ENCODE measurements at places on chromosomes 1 and 21. TPM values are rescaled to one million over a fixed set of nuclear protein-coding genes. Genes with fewer than 3 reads are reported as not detected.
A peak's percentile ranks its signal among the peaks of the same experiment; 100 is the strongest.

The OR10J1 gene
- not detected for total RNA-seq

The SYCP1 gene
- not detected for total RNA-seq

GRCh38 chr1:231751415-231751814 lies 124.8 kb downstream of the DISC1 start:
- H3K27me3 ChIP-seq, result no peaks in the 10 kb centered on the region
- H3K4me1 ChIP-seq, result no peaks in the 10 kb centered on the region
- H3K4me3 ChIP-seq, result no peak overlapping the region
- peaks cover 25% of the 10 kb centered on the region for H3K36me3 ChIP-seq

- H3K4me1 ChIP-seq, result no peaks in the 10 kb centered on the region
- H3K36me3 ChIP-seq, result no peaks in the 10 kb centered on the region
- H3K27me3 ChIP-seq, result no peaks in the 10 kb centered on the region
- DNase-seq, result no peak
- no peak overlapping the region for H3K27ac ChIP-seq
- H3K4me3 ChIP-seq, result no peak overlapping the region
These were observed 9.0 kb upstream of the GPR153 start for GRCh38 chr1:6269720-6270400.

DNA sequence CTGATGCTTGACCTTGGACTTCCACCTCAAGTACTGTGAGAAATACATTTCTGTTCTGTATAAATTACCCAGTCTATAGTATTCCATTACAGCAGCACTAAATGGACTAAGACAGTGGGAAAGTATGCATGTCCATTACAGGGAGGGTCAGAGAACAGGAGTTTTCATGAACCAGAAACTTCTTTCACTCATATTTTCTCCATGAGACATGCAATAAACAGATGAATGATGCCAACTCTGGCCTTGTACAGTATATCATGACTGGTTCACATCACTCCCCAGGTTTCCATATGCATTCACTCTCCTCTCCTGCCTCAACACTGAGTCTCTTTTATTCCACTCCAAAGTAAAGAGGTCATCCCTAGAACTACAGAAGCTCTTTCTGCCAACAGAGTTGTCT lies 4.5 kb upstream of the IFI16 start:
- H3K27ac ChIP-seq, result peak overlapping the region; percentile 69
- DNase-seq, result no peak
- no peaks in the 10 kb centered on the region for H3K27me3 ChIP-seq
- H3K36me3 ChIP-seq, result peaks cover 17% of the 10 kb centered on the region

The TMEM269 gene
- total RNA-seq, result 0.29 TPM

The KLF17 gene
- not detected for total RNA-seq

- H3K36me3 ChIP-seq, result no peaks in the 10 kb centered on the region
- no peak overlapping the region for H3K27ac ChIP-seq
- no peaks in the 10 kb centered on the region for H3K4me1 ChIP-seq
- no peak for DNase-seq
These were observed 13.6 kb downstream of the FAM177B start for GRCh38 chr1:222750651-222751050.

The NTMT2 gene
- total RNA-seq, result not detected

DNA sequence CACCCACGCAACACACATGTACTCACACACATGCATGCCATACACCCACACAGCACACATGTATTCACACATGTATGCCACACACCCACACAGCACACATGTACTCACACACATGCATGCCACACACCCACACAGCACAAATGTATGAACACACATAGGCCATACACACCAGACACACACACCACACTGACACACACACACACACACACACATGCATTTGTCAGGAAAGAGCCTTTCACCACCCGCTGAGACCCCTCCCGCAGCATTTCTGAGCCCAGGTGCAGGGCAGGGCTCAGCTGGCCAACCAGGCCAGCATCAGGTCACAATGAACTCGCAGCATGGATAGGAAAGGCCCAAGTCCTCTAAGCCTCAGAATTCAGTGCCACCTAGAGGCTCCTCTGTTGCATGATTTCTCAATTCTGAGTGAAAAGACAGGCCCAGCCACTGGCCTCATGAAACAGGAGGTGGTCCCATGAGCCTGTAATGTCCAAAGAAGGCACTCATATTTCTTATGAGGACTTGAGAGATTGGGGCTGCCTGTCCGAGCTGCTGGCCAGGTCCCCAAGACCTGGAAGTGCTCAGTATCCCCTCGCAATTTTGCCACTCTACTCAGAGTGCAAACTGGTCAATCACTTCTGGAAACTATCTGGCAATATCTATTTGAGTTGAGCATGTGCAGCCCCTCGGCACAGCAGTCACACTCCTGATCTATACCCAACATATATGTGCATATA lies 57.3 kb downstream of the PSMG1 start:
- DNase-seq, result no peak
- peaks cover 6% of the 10 kb centered on the region for H3K4me1 ChIP-seq
- no peaks in the 10 kb centered on the region for H3K36me3 ChIP-seq
- H3K27ac ChIP-seq, result no peak overlapping the region

GRCh38 chr21:42056468-42056867 lies 14.6 kb upstream of the UMODL1 start:
- H3K36me3 ChIP-seq, result no peaks in the 10 kb centered on the region
- no peak for DNase-seq
- no peak overlapping the region for H3K27ac ChIP-seq
- no peak overlapping the region for H3K4me3 ChIP-seq
- H3K27me3 ChIP-seq, result peaks cover 16% of the 10 kb centered on the region

DNA sequence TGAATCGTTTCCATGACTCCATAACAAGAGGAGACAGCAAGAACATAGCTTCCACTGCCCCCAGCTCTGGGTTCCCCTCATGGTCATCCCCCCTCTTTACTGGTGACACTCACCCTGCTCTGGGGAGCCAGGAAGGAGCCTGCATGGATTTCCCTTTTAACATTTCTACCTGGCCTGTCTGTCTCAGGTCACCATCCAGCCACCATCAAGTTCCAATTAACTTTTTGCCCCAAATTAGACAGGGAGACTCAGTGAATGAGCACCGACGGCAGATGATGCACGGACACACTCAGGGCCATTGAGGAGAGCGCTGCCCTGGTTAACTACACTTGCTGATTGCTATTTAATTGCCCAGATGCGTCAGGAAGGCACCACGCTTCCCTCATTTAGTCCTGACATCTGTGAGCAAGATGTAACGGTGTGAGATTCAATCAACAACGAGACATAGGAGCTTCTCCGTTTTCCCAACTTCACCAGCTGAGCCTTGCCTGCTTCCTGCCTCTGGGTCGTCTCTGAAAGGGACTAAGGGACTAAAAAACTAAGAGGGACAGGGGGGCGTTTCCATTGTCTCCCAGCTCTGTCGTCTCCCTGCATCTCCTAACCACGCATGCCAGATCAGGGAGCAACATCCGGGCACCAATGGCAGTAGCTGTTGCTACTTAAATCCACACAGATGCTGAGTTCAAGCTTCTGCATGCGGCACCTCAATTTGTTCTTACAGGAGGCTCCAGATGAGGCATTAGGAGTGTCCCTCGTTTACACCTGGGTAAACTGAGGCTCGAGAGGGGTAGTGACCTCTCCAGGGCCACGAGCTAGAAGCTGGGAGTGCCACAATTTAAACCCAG lies 426.7 kb downstream of the NPHP4 start:
- no peak overlapping the region for H3K4me3 ChIP-seq
- H3K27ac ChIP-seq, result no peak overlapping the region
- no peaks in the 10 kb centered on the region for H3K27me3 ChIP-seq
- no peak for DNase-seq
- H3K36me3 ChIP-seq, result no peaks in the 10 kb centered on the region

DNA sequence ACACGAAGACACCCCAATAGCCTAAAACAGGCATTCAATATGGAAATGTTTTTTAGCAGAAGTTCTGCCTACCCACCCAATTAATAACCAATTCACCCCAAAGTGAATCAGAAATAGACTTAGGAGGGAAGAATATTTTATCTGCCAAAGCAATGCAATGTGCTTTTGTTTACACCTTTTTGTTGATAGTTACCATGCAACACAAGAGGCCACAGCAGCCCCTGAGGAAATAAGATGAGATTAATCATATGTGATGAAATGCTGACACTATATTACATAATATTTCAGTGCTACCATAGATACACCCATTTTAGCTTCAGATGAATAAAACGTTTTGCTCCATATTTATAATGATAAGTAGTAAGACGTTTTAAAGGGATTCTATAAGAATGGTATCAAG lies 60.9 kb upstream of the RGS2 start:
- DNase-seq, result no peak
- no peaks in the 10 kb centered on the region for H3K36me3 ChIP-seq
- peaks cover 3% of the 10 kb centered on the region for H3K27me3 ChIP-seq
- H3K4me3 ChIP-seq, result no peak overlapping the region
- no peaks in the 10 kb centered on the region for H3K4me1 ChIP-seq
- no peak overlapping the region for H3K27ac ChIP-seq

The ATP1A4 gene
- not detected for total RNA-seq

GRCh38 chr1:156583821-156584622 lies 4.5 kb downstream of the TTC24 start:
- no peak overlapping the region for H3K27ac ChIP-seq
- H3K4me3 ChIP-seq, result no peak overlapping the region
- H3K36me3 ChIP-seq, result no peaks in the 10 kb centered on the region
- H3K4me1 ChIP-seq, result peaks cover 12% of the 10 kb centered on the region

DNA sequence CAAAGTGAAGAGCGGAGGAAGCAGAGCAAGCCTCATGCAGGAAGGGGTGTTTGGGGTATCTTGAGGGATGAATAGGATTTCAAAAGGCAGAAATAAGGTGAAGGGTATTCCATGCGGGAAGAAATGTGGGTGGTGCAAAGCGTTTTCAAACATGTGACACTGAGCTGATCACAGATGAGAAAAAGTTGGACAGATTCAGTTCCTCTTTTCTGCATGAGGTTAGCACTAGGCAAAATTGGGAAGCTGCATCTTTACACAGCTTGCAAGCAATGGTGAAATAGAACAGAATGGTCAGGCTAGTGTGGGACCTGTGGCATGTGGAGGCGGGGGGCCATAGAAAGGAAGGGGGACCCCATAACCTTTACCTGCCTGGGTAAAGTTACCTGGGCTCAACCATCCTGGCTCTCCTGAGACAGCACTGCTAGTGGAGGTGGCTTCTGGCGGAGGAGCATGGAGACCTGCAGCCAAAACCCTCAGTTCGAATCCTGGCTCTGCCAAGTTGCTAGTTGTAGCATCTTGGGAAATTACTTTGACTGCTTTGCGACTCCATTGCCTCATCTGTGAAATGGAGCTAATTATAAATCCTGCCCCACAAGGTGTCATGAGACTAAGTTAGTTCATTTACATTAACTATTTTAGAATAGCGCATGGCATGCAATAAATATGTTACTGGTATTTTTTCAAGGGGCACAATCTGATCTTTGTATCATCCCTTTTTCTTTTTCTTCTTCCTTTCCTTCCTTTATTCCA lies 16.4 kb downstream of the KCNA10 start:
- H3K36me3 ChIP-seq, result no peaks in the 10 kb centered on the region
- DNase-seq, result no peak
- H3K27ac ChIP-seq, result no peak overlapping the region
- H3K4me3 ChIP-seq, result no peak overlapping the region

The FRRS1 gene
- total RNA-seq, result 0.62 TPM

The TSPAN2 gene
- 0.34 TPM for total RNA-seq

The LCE3D gene
- not detected for total RNA-seq

DNA sequence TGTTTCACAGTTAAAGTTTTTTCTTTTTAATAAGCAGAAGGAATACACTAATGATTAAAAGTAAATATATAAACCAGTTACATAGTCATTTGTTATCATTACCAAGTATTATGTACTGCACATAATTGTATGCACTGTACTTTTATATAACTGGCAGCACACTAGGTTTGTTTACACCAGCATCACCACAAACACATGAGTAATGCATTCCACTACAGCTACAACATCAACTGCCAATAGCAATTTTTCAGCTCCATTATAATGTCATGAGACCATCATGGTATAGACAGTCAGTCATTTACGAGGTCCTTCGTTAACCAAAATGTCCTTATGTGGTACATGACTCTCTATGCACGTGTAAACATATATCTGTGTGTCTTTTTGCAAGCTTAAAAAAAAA lies 35.2 kb downstream of the SCYL3 start:
- no peak for DNase-seq
- peaks cover 11% of the 10 kb centered on the region for H3K4me1 ChIP-seq
- H3K27ac ChIP-seq, result no peak overlapping the region
- H3K36me3 ChIP-seq, result peaks cover 46% of the 10 kb centered on the region

- DNase-seq, result no peak
- H3K27ac ChIP-seq, result no peak overlapping the region
- H3K4me3 ChIP-seq, result no peak overlapping the region
- H3K4me1 ChIP-seq, result no peaks in the 10 kb centered on the region
- no peaks in the 10 kb centered on the region for H3K36me3 ChIP-seq
- H3K27me3 ChIP-seq, result peaks cover 2% of the 10 kb centered on the region
These were observed 333.6 kb upstream of the CAMK1G start for GRCh38 chr1:209249785-209250440.

The AADACL4 gene
- not detected for total RNA-seq

GRCh38 chr1:99849413-99849743 lies 783 bp upstream of the AGL start:
- H3K36me3 ChIP-seq, result peaks cover 7% of the 10 kb centered on the region
- H3K4me1 ChIP-seq, result peaks cover 17% of the 10 kb centered on the region
- no peak for DNase-seq
- H3K4me3 ChIP-seq, result peak overlapping the region; percentile 92

The PDZK1IP1 gene
- total RNA-seq, result not detected

The OPRD1 gene
- total RNA-seq, result 0.05 TPM

The RGS18 gene
- total RNA-seq, result not detected

DNA sequence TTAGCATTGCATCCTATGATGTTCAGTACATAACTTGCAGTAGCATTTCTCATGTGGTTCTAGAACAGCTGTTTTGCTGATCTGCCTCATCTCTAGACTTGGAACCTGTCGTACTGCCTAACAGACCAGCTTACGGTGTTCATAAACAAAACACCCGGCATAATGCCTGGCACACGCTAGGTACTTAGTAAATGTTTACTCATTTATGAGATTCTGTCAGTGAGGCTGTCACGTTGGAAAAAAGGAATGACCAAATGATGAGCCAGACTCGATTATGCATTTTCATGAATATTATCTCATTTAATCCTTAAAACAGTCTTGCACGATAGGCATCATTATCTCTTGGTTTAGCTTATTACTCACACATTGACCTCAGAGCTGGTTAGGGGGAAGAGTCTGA lies 46.4 kb downstream of the CACHD1 start:
- peaks cover 3% of the 10 kb centered on the region for H3K27me3 ChIP-seq
- no peak overlapping the region for H3K27ac ChIP-seq
- no peaks in the 10 kb centered on the region for H3K36me3 ChIP-seq
- H3K4me3 ChIP-seq, result no peak overlapping the region
- DNase-seq, result no peak

The BACH1 gene
- total RNA-seq, result 22.7 TPM

The CD5L gene
- total RNA-seq, result not detected

The MRPL39 gene
- 55.8 TPM for total RNA-seq

- no peaks in the 10 kb centered on the region for H3K4me1 ChIP-seq
- no peak overlapping the region for H3K4me3 ChIP-seq
- no peak overlapping the region for H3K27ac ChIP-seq
- H3K36me3 ChIP-seq, result no peaks in the 10 kb centered on the region
- peaks cover 4% of the 10 kb centered on the region for H3K27me3 ChIP-seq
These were observed 1047.3 kb downstream of the ADGRL2 start for GRCh38 chr1:82848043-82848442.

GRCh38 chr1:96842215-96842614 lies 120.6 kb downstream of the PTBP2 start:
- H3K4me3 ChIP-seq, result no peak overlapping the region
- no peak overlapping the region for H3K27ac ChIP-seq
- no peaks in the 10 kb centered on the region for H3K4me1 ChIP-seq
- DNase-seq, result no peak
